CD4-positive, alpha-beta T cell treated with Interleukin-17A for 1 hour (primary cell): ENCODE measurements at places on chromosomes 1 and 21.

DNA sequence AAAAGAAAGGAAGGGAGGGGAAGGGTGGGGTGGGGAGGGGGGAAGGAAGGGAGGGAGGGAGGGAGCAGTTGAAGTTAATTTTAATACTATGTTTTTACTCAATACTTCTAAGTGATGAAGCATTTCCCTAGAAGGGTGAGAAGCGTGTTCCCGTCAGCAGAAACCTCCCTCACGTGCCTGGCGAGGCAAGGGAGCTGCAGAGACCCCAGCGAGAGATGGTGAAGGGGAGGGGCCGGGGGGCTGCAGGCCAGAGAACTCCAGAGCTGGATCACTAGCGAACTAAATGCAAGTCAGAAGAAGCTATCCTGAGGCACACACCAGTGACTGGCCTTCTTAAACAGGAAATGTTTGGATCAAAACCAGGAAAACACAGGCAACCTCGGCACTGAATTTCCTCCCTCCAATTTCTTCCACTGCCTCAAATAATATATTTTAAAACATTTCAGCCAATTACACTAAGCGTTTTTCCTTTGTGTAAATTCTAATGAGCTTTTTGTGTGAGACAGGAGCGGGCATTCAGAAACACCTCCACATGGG, 18.0 kb downstream of the WDR4 start:
- DNase-seq, result no peak

- no peak for DNase-seq
These were observed 20.0 kb upstream of the MAPKAPK2 start for GRCh38 chr1:206664740-206665139.

- no peak for DNase-seq
These were observed 76.3 kb upstream of the BEND5 start for GRCh38 chr1:48853006-48853405.

DNA sequence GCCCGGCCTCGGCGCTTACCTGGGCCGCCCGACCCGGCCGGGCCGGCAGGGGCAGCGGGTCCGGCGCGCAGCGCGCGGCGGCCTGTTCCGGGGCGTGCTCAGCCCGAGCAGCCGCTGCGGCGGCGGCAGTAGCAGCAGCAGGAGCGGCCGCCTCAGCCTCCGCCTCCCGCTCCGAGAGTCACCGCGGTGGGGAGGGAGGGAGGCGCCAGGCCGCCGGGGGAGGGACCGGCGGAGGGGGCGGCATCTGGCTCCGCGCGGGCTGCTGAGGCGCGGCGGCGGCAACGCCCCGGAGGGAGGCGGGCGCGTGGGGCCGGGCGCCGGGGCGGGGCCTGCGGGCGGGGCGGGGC, at the start of gene CTNNBIP1:
TSS of gene CTNNBIP1 (minus strand) at position 194 of the 347 bp plus-strand sequence. CDS start 38,205 bp downstream, outside the sequence.
- DNase-seq, result no peak

DNA sequence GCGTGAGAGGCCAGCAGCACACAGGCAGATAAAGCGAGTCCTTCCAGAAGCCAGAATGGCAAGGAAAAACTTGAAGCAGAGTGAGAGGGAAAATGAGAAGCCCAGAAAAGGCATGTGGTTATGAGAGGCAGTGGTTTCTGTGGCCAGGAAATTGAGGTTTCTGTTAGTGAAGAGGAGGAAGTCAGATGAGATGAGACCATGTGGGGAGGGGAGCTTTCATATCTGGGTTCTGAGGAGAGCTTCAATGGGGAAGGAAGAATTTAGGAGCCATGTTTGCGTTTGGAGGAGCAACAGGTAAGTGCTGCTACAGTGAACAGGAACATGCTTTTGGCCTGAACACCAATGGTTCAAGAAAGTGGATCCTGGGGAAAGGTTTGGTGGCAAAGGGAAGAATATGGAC, 6.1 kb upstream of the CD1A start:
- DNase-seq, result peak; percentile 65

- no peak for DNase-seq
These were observed 55.5 kb downstream of the TRABD2B start for GRCh38 chr1:47941609-47942239.
